Activated B cell treated with CpG ODN at 0.5 μM for 24 hours (primary cell): ENCODE measurements at places on chromosomes 16 and 17. TPM values are rescaled to one million over a fixed set of nuclear protein-coding genes. Genes with fewer than 3 reads are reported as not detected.
A peak's percentile ranks its signal among the peaks of the same experiment; 100 is the strongest.

Gene NPIPA8
- 0.51 and 0.78 TPM in 2 replicates for total RNA-seq

Gene CRYM
- 4.2 and 4.5 TPM in 2 replicates for total RNA-seq

Gene TXNDC11
- 54.3 and 63.2 TPM in 2 replicates for total RNA-seq

Gene WFDC1
- total RNA-seq, result not detected in 2 replicates

Gene ATAD5
- total RNA-seq, result 6.6 and 8.7 TPM in 2 replicates

Gene TLCD3B
- not detected in 2 replicates for total RNA-seq

Gene ENO3
- total RNA-seq, result 26.3 and 29.5 TPM in 2 replicates

Gene CCDC40
- 0.46 and 0.55 TPM in 2 replicates for total RNA-seq

GRCh38 chr17:31387438-31387837 lies 4.0 kb upstream of the RAB11FIP4 start:
- H3K27me3 ChIP-seq, result peaks cover 17% of the 10 kb centered on the region
- no peak for DNase-seq
- H3K4me3 ChIP-seq, result no peak overlapping the region
- H3K36me3 ChIP-seq, result no peaks in the 10 kb centered on the region

DNA sequence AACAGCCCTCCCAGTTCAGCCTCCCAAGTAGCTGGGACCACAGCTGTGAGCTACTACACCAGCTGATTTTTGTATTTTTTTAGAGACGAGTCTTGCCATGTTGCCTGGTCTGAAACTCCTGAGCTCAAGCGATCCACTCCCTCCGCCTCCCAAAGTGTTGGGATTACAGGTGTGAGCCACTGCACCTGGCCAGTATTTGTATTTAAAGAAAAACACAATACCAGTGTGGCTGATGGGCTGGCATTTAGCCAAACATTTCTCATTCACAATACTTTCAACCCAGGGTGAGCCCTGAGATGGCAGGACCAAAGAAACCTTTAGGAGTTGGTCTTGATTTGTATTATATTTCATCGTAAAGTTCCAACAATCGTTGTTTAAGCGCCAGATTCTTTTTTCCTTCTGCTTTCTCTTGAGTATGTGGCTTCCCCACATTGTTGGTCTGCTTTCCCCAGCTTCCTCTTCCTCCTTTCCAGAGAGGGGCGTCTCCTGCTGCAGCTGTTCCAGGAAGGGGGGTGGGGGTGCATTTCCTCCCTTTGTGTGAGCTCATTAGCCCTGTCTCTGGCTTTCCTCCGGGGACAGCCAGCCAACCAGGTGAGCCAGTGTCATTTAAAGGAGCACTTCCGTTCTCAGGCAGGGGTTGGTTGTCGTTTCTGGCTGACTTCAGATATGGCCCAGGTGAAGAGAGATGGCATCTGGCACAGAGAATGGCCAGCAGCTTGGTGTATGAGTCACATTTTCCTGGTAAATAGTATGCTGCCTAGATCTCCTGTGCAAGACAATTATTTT lies 79.9 kb downstream of the GPRC5B start:
- H3K4me1 ChIP-seq, result peaks cover 6% of the 10 kb centered on the region
- H3K27me3 ChIP-seq, result peaks cover 2% of the 10 kb centered on the region
- no peak for DNase-seq
- H3K36me3 ChIP-seq, result no peaks in the 10 kb centered on the region
- H3K27ac ChIP-seq, result no peak overlapping the region

GRCh38 chr16:27639561-27640276 lies 89.8 kb downstream of the KATNIP start:
- peaks cover 26% of the 10 kb centered on the region for H3K36me3 ChIP-seq
- H3K4me1 ChIP-seq, result peaks cover 4% of the 10 kb centered on the region
- H3K4me3 ChIP-seq, result no peak overlapping the region
- H3K27ac ChIP-seq, result no peak overlapping the region
- no peak for DNase-seq
- H3K27me3 ChIP-seq, result no peaks in the 10 kb centered on the region

GRCh38 chr17:6471531-6472465 lies 27.5 kb downstream of the PIMREG start:
- H3K27me3 ChIP-seq, result peaks cover 3% of the 10 kb centered on the region
- no peaks in the 10 kb centered on the region for H3K36me3 ChIP-seq
- DNase-seq, result no peak
- H3K4me3 ChIP-seq, result no peak overlapping the region
- no peak overlapping the region for H3K27ac ChIP-seq
- peaks cover 3% of the 10 kb centered on the region for H3K4me1 ChIP-seq

- H3K27ac ChIP-seq, result no peak overlapping the region
- no peak for DNase-seq
- H3K4me1 ChIP-seq, result peaks cover 25% of the 10 kb centered on the region
- H3K4me3 ChIP-seq, result no peak overlapping the region
- H3K27me3 ChIP-seq, result no peaks in the 10 kb centered on the region
Measured at GRCh38 chr17:60656499-60656898, 21.2 kb upstream of the BCAS3 start.

- peak overlapping the region; percentile 33 for H3K4me3 ChIP-seq
- DNase-seq, result peak; percentile 55
- H3K4me1 ChIP-seq, result peaks cover 75% of the 10 kb centered on the region
- H3K27me3 ChIP-seq, result no peaks in the 10 kb centered on the region
- H3K27ac ChIP-seq, result peak overlapping the region; percentile 93
- H3K36me3 ChIP-seq, result peaks cover 1% of the 10 kb centered on the region
Measured at GRCh38 chr16:66524601-66525164, 25.2 kb downstream of the TK2 start.

DNA sequence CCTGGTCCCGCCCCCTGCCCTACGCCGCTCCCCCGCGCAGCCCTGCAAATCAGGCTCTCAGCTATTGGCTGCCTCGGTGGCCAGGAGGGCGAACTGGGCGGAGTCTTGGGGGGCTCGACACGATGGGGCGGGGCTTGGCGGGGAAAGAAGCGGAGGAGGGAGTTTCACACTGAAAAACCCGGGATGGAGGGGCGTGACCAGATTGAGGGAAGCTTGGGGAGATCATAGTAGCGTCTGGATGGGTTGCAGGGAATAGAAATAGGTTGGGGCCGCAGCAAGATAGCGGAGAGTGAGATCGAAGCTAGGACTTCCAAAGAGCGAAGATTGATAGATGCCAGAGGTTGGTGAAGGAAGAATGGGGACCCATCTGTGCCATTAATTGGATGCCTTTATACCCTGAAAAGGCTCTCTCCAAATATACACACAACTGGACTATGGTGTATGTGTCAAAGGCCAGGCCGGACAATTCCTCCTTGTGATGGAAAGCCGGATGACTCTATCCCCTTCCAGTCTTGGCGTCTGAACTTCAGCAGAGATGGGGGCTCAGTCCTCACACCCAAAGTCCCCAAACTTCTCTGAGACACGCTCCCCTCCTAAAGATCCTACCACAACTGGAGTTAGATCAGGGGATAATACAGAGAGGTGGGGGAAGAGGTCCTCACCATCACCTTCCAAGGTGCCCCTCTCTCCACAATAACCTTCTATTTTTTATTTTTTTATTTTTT lies 376 bp upstream of the STAC2 start:
- H3K27ac ChIP-seq, result peak overlapping the region; percentile 7
- no peak for DNase-seq
- H3K4me3 ChIP-seq, result peak overlapping the region; percentile 78
- no peaks in the 10 kb centered on the region for H3K36me3 ChIP-seq

DNA sequence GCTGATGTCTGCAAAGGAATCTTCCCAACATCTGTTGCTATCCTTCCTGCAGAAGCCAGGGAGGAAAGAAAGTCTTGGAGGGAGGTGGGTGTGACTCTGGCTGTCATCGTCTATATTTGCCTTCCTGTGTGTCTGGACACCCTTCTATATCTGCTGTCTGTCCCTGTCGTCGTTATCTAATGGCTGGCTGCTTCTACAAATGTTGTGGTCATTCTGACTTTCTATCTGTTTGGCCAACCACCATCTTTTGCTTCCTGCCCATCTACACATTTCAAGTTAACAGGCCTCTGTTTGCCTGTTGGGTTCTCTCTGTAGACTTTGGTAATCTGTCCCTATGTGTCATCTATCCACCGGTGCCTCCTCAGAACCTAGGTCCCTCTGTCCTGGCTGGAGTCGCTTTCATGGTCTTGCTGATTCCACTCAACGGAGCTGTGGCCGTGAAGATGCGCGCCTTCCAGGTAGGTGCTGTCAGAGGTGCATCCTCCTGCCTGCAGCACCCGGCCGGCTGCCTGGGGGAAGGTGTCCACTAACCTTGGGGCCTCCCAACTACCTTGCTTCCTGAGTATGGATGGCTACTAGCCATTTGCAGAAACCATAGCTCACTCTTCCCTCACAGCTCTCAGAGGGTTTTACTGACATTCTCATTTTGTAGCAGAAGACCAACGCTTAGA lies 30.2 kb downstream of the ABCC3 start:
- no peak for DNase-seq
- no peaks in the 10 kb centered on the region for H3K36me3 ChIP-seq
- no peak overlapping the region for H3K27ac ChIP-seq
- peaks cover 13% of the 10 kb centered on the region for H3K27me3 ChIP-seq
- no peaks in the 10 kb centered on the region for H3K4me1 ChIP-seq

DNA sequence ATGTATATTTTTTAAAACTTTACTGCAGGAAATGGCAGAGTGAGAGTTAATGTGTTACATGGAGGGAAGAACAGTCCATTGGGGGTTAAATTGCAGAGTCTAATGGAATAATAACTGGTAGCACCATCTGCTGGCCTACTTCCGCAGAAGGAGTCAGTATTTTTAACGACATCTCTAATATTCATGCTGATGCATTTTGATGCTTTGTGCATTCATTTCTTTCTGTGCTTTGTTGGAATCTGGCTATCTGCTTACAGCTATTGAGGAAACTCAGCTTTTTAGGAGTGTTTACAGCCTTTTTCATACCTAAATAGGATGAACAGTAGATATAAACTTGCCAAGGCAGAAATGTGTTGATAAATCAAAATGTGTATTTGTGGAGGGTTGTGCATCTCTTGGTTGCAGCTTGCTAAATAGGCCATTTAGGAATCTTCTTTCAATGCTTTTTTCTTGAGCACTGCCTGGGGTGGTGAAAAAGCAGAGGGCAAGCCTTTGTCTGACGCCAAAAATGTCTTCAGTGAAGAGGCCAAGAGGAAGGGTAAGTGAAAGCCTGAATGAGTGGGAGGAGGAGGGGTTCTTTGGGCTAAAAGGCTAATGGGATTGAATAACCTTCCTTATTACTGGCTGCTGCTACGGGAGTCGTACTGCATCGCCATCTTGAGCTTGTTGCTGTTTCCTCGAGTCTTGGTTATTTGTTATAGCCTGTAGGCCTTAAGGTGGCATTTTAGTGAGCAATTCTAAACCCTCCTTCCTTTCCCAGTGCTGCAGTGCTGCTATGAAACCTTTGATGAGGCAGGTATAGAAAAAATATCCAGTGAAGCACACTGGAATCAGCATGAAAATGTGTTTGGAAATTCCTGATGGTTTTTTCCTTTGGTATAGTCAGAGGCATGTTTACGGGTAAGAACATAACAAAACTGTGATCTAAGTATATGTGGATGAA lies 153.3 kb downstream of the CHD9 start:
- H3K27me3 ChIP-seq, result no peaks in the 10 kb centered on the region
- no peak for DNase-seq
- H3K36me3 ChIP-seq, result peaks cover 10% of the 10 kb centered on the region
- peaks cover 32% of the 10 kb centered on the region for H3K4me1 ChIP-seq
- H3K27ac ChIP-seq, result peak overlapping the region; percentile 97

- no peak overlapping the region for H3K4me3 ChIP-seq
- H3K36me3 ChIP-seq, result peaks cover 23% of the 10 kb centered on the region
- no peak for DNase-seq
- H3K27me3 ChIP-seq, result no peaks in the 10 kb centered on the region
Measured at GRCh38 chr16:19184823-19185509, 16.9 kb downstream of the SYT17 start.

GRCh38 chr17:32575852-32576251 lies 89.1 kb downstream of the CDK5R1 start:
- peaks cover 6% of the 10 kb centered on the region for H3K4me1 ChIP-seq
- no peaks in the 10 kb centered on the region for H3K27me3 ChIP-seq
- DNase-seq, result no peak

GRCh38 chr16:52537516-52537915 lies 9.4 kb downstream of the TOX3 start:
- H3K27me3 ChIP-seq, result no peaks in the 10 kb centered on the region
- no peak for DNase-seq
- H3K4me1 ChIP-seq, result no peaks in the 10 kb centered on the region

GRCh38 chr16:71746442-71747046 lies 22.0 kb upstream of the PHLPP2 start:
- H3K36me3 ChIP-seq, result peaks cover 74% of the 10 kb centered on the region
- H3K4me1 ChIP-seq, result no peaks in the 10 kb centered on the region
- no peak overlapping the region for H3K4me3 ChIP-seq
- no peak overlapping the region for H3K27ac ChIP-seq

- no peaks in the 10 kb centered on the region for H3K4me1 ChIP-seq
- peaks cover 9% of the 10 kb centered on the region for H3K27me3 ChIP-seq
- H3K36me3 ChIP-seq, result no peaks in the 10 kb centered on the region
- DNase-seq, result no peak
- H3K4me3 ChIP-seq, result no peak overlapping the region
Measured at GRCh38 chr16:9929836-9930235, 252.4 kb downstream of the GRIN2A start.

DNA sequence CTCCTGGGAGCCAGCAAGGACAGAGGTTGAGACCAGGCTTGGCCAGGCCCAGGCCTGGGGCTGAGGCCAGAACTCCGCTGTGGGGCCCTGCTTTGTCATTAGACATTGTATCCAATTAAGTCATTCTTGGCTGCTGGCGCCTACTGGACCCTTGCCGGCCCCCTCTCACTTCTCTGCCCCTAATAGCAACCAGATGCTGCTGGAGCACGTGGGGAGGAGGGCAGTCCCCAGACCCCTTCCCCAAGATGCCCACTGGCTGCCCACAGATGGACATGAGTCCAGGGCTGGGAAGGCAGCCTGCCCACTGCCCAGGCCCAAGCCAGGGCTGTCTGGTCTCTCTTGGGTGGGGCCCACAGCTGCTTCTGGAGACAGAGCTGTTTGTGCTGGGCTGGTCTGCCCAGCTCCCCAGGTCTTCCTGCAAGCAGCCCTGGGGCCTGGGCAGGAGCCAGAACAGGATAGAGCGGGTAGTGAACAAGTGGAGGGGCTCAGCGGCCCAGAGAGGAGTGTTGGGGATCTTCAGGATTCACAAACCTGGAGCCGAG lies 7.8 kb downstream of the PLXDC1 start:
- no peaks in the 10 kb centered on the region for H3K4me1 ChIP-seq
- no peak for DNase-seq
- no peak overlapping the region for H3K27ac ChIP-seq
- no peak overlapping the region for H3K4me3 ChIP-seq

- H3K27me3 ChIP-seq, result no peaks in the 10 kb centered on the region
- no peak overlapping the region for H3K4me3 ChIP-seq
- DNase-seq, result no peak
Measured at GRCh38 chr17:70857351-70857750, 688.0 kb downstream of the KCNJ2 start.

- H3K27me3 ChIP-seq, result no peaks in the 10 kb centered on the region
- no peak overlapping the region for H3K27ac ChIP-seq
- peaks cover 82% of the 10 kb centered on the region for H3K36me3 ChIP-seq
Measured at GRCh38 chr17:16939606-16940115, 32.3 kb downstream of the TNFRSF13B start.

- no peaks in the 10 kb centered on the region for H3K4me1 ChIP-seq
- no peak overlapping the region for H3K4me3 ChIP-seq
- H3K36me3 ChIP-seq, result peaks cover 5% of the 10 kb centered on the region
- no peak for DNase-seq
- peaks cover 6% of the 10 kb centered on the region for H3K27me3 ChIP-seq
- no peak overlapping the region for H3K27ac ChIP-seq
Measured at GRCh38 chr17:80122926-80123505, 21.6 kb downstream of the GAA start.
